Cerebellar cortex (tissue), 1 donor: ENCODE measurements at places on chromosomes 2 and 18.
A peak's percentile ranks its signal among the peaks of the same experiment; 100 is the strongest.

DNA sequence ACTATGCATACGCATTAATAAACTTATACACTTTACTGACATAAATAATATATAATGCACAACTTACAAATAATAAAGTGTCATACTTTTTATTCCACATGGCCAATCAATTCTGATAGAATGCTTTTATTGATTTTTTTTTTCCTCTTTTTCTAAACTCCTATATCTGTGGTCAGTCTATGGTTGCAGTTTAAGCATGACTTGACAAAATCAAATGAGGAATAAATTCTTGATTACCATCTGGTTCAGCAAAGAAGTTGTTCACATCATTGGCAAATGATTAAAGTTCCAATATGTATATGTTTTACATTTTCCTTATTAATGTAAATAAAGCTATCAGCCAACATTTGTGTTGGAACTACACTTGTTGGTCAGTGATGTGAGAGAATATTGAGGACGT lies 83.5 kb downstream of the EML6 start:
- DNase-seq, result no peak

- DNase-seq, result no peak
Observed at GRCh38 chr2:168697668-168698121, 104.7 kb upstream of the NOSTRIN start.

DNA sequence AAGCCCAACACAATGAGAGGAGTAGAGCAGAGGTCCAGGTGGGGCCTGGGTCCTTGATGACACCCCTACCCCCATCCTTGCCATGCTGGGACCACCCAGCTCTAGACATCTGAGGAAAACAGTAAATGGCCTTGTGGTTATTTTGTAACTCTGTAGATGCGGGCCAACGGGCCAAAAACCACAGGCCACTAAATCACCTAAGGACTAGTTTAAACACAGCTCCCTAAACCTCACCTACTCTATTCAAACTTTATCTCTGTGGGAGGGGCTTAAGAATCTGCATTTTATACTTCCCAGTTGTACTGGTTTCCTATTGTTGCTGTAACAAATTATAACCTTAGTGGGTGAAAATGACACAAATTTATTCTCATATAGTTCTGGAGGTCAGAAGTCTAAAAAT lies 19.0 kb upstream of the SERTAD2 start:
- DNase-seq, result no peak

- no peak for DNase-seq
Observed at GRCh38 chr2:143264851-143265250, 135.6 kb downstream of the ARHGAP15 start.

GRCh38 chr2:100624536-100624935 lies 61.7 kb downstream of the PDCL3 start:
- DNase-seq, result no peak

GRCh38 chr18:75977081-75977480 lies 518.0 kb downstream of the ZNF516 start:
- DNase-seq, result no peak

GRCh38 chr2:35510636-35511035 lies 844.9 kb upstream of the CRIM1 start:
- no peak for DNase-seq

DNA sequence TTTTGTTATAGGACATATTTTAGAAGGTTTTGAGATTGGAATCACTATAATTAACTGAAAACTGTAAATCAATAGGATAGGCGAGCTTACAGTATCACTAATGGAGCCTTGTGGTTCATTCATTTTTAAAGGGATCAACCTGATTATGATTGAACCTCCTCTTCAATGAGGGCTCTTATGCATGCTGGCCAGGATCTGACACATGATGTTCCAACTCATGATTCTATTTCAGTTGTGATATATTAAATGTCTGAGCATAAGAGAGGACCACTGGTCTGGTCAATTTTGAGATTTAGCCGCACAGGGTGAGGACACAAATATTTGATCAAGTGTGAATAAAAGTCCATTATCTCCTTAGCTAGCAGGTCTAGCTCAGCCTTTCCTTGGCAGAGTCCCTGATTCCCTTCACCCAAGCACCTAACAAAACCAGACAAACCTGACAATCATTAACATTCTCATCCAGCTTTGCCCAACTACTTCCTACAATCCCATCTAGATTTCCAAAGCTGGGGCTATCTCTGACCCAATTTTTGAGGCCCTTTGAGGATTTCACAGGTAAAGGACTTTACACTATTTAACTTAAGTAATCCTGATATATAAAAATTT lies 6.9 kb upstream of the MAP4K4 start:
- no peak for DNase-seq

GRCh38 chr2:29405266-29405665 lies 290.1 kb downstream of the CLIP4 start:
- DNase-seq, result no peak

- DNase-seq, result no peak
Observed at GRCh38 chr2:232330068-232330999, 48.2 kb upstream of the ALPP start.

GRCh38 chr2:72138011-72138881 lies 9.4 kb downstream of the CYP26B1 start:
- no peak for DNase-seq

GRCh38 chr2:37579192-37579713 lies 92.2 kb downstream of the CDC42EP3 start:
- DNase-seq, result no peak

DNA sequence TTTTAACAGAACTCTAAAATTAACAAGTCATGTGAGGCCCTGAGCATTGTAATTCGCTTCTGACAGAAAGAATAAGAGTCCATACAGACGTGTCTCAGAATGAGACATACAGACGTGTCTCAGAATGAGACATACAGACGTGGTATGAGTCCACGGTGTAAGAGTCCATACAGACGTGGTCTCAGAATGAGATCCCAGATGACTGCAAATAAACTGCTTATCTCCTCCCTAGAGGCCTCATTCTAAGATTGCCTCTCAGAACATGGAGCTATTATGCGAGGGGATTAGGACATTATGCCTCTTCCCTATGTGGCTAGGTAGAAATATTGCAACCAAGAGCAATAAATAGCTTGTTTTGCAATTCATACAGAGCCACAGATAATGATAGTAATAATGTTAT lies 63.9 kb downstream of the NEB start:
- DNase-seq, result no peak

DNA sequence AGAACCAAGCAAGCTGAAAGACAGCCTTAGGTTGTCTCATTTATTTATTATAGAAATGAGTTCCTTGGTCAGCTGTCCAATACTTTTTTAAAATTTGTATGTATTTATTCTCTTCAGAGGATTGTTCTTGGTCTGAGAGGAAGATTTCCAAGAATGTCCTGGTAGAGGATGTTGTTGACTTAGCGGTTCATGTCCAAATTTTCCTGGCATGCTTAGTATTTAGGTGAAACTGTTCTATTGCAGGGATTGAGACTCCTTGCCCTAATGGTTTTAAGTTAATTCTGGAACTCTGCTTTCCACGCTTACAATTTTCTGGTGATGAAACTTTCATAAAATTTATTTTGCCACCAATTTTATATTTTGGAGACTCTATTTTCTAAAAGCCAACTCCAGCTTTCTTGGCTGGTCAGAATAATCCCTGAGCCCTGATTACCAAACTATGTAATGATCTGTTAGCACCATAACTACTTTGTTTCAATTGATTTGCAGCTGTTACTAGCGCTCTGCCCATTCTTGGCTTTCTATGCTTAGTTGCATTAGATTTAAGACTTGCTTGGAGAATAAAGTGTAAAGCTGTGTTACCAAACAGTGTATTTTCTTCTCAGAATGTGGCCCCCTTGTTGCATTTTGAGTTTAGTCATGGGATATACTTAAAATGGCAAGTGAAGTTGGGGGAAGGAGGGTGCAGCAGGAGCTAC lies 1868.8 kb upstream of the CELF4 start:
- DNase-seq, result peak; percentile 21

GRCh38 chr2:111896024-111896423 lies 2.4 kb upstream of the MERTK start:
- no peak for DNase-seq

DNA sequence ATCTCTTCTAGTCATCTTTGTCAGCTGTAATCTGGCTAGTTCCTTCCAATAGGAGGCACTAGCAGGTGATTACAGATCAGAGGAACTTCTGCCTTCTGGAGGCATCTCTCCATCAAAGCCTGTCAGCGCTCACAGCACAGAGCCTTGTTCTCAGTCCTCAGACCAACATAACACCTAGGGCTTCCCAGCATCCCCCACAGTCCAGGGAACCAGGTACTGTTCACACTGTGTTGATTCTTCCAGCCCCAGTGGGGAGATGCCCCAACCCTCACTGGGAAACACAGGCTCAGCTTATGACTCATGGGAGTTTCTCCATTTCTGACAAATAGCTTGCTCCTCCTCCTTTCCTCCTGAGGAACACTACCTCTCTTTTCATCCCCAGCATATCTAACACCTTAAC lies 601.7 kb downstream of the CBLN2 start:
- no peak for DNase-seq
